ENCODE measurements at places on chromosomes 4 and X.

DNA sequence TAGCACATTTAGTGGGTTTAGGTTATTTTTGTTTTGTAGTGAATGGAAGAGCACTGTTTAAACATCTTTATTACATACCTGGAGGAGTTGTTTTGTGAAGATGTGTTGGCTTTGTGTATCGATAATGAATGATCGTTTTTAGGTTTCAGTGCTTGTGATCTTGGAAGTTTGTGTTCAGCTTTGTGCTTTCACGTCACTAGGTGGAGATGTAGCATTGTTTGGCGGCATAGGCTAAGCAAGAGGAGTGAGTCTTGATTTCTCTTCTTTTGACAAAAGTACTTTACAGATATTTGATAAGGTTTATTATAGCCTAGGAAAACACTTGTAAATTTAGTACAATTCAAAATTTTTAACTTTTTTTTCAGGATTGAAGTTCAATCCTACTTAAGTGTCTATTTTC, 50.4 kb downstream of the PDK3 start:
- DNase-seq: no peak

DNA sequence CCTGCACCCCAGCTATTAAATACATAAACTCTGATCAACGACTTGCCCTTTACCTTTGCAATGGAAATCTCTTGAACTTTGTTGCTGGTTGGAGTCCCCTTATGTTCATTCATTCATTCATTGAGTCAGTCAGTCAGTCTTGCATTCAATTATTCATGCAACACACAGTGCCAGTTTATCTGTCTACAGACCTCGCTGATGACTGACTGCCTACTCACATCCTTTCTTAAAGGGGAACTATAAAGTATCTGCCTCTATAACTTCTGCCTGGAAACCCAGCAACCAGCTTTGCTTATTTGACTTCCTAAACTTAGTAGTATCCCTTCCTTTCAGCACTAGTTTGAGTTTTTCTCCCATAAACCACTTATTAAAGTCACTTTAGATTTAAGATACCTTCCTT, 620.8 kb upstream of the ADGRL3 start:
- DNase-seq: no peak

GRCh38 chr4:145093638-145094037, 4.4 kb downstream of the ANAPC10 start:
- no peak for DNase-seq

- no peak for DNase-seq
Measured at GRCh38 chr4:42385516-42385915, 11.8 kb upstream of the SHISA3 start.

GRCh38 chrX:15653961-15654360, 10.6 kb downstream of the CLTRN start:
- no peak for DNase-seq

DNA sequence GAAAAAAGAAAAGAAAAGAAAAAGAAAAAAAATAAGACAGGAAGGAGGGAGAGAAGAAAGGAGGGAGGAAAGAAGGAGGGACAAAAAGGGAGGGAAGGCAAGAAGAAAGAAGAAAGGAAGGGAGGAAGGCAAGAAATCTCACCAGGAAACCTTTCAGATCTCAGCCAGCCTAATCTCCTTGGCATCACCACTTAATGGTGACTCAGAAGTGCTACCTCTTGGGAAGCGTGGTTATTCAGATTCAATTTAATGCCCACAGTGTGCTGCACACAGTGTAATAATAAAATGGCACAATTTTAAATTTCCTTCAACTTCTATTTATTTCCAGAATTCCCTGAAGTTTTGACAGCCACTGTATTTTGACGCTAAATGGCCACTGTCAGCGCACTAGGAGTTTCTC, 50.3 kb downstream of the DKK2 start:
- no peak for DNase-seq

DNA sequence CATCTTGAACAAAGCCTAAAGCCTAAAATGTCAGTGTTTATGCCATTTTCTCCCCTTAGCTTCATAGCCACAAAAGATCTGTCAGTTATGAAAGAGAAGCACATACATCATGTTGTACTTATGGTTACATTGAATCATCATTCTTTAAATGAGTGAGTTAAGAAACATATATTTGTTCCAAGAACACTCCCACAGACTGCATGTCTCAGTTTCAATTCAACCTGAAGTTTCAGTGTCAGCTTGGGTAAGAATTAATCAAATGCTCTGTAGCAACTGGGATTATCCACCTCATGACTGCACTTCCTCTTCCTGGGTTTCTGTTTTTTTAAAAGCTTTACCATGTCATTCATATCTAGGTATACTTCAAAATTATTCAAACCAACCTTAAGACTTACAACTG, 3.9 kb upstream of the TMPRSS11B start:
- no peak for DNase-seq

DNA sequence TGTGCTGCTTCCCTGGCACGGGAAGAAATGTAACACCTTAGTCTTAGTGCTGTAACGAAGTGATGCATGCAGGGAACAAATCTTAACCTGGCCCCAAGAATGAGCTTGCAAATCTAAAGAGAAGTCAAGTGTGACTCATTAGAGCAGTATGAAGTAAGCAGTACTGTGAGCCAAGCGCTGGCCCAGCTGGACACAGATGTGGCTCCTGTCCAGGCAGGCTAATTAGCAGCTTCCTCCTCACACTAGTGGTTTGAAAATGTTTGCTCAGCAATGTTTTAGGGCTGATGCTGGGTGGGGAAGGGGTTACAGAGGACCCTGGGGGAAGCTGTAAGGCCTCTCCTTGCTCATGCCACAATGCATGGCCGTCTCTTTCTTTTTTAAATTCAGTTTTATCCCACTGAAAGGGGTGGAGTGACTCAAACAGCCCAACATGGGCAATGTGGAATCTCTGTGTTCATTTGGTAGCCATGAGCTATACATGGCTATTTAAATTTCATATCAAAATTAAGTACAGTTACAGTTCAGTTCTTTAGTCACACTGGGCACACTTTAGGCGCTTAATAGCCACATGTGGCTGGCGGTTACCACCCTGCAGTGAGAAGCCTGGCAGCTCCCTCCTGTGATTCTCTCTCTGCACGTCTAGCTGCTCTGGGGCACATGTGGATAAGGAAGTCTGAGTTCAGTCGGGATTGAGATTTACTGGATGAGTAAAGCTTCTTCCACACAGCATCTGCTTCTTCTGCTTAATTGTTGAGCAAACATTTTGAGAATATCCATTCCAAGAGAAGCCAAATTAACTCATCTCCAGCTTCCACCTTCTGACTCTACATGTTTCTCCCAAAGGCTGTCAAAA, 48.8 kb downstream of the MAP7D2 start:
- DNase-seq: peak; percentile 26

- DNase-seq: no peak
Measured at GRCh38 chrX:45771560-45772340, 571.1 kb upstream of the DIPK2B start.

DNA sequence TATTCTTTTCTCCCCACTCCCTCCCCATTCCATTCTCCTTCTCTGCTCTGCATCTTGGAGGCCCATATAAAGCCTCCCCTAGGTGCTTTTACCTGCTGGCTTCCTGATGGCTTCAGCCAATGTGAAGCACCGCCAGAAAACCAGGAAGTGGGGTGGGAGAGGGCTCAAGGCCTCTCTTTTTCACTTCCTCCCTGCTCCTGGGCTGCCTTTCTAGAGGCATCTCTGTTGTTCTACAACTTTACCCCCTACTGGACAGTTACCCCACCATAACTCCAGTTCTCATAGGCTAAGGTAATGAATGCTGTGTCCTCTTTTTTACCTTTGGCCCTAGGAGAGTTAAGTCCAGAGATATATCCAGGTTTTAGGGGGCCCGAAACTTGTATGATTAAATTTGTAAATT, 62.4 kb upstream of the PPARGC1A start:
- DNase-seq: no peak

GRCh38 chr4:171676555-171677215, 136.5 kb upstream of the GALNTL6 start:
- no peak for DNase-seq
